Fibroblast of mammary gland (primary cell): ENCODE measurements at places on chromosomes 4 and X.

- no peak for DNase-seq
Observed at GRCh38 chr4:179762840-179763239, 2320.6 kb upstream of the AGA start.

- peak; percentile 92 for DNase-seq
Observed at GRCh38 chr4:5037553-5038551, 13.4 kb upstream of the STK32B start.

GRCh38 chr4:137535718-137536117 lies 3.4 kb upstream of the PCDH18 start:
- DNase-seq: no peak

GRCh38 chr4:94038195-94038594 lies 169.5 kb upstream of the SMARCAD1 start:
- no peak for DNase-seq

- DNase-seq: no peak
Observed at GRCh38 chr4:132557660-132558059, 591.4 kb upstream of the PCDH10 start.

DNA sequence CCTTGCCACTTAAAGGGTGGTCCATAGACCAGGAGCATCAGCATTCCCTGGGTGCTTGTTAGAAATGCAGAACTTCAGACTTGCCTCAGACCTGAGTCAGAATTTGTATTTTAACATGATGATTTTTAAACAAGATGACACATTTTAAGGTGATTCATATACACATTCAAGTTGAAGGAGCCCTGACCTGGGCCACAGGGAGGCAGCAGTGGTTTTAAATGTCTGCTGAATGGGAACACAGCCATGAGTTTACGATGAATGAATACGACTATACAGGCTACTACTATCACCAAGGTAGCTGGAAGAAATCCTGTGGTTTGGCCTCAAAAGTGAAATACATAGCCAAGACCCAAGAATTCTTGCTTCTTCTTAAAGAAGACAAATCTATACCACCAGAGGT lies 2.9 kb downstream of the HDAC8 start:
- DNase-seq: peak; percentile 90

GRCh38 chr4:10584042-10584441 lies 100.5 kb downstream of the CLNK start:
- DNase-seq: peak; percentile 76

DNA sequence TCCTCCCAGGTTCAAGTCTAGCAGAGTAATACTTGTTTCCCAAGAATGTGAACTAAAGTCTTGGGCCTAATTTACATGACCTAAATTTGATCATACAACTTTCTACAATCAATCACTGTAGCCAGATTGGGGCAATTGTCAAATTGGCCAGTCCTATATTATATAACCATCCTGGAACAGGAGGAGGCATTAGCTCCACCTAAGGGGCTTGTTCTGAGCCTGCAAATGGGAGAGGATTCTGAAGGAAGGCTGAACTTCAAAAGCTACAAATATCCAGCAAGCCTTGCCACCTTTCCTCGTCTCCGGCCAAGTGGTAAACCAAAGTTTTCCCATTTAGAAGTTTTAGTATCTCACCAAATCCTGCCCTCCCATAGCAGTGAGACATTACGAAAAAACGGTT lies 1289.6 kb upstream of the TENM3 start:
- no peak for DNase-seq
